CD4-positive, CD25-positive, alpha-beta regulatory T cell (primary cell): ENCODE measurements at places on chromosomes 7 and 10. TPM values are rescaled to one million over a fixed set of nuclear protein-coding genes. Genes with fewer than 3 reads are reported as not detected.

DNA sequence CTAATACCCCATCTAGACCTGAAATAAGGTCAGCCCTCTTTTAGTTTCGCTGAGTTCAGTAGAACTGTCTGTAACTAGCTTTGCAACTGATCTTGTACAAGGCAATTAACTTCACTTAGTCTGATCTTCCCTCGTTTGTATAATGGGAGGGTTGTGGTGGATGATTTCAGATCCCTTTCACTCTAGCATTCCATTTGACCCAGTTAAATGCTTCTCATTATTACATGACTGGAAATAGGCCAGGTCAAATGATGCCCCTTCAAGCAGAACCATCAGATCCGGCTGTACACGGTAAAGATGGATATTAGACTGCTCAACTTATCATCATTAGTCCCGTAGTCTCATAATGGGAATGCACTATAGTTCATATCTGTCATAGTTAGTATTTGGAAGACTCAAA is 1009.0 kb downstream of the LRMDA start:
- DNase-seq, result no peak
- no peak overlapping the region for H3K4me3 ChIP-seq
- H3K27me3 ChIP-seq, result no peaks in the 10 kb centered on the region
- H3K4me1 ChIP-seq, result no peaks in the 10 kb centered on the region
- H3K36me3 ChIP-seq, result no peaks in the 10 kb centered on the region
- H3K27ac ChIP-seq, result no peak overlapping the region

DNA sequence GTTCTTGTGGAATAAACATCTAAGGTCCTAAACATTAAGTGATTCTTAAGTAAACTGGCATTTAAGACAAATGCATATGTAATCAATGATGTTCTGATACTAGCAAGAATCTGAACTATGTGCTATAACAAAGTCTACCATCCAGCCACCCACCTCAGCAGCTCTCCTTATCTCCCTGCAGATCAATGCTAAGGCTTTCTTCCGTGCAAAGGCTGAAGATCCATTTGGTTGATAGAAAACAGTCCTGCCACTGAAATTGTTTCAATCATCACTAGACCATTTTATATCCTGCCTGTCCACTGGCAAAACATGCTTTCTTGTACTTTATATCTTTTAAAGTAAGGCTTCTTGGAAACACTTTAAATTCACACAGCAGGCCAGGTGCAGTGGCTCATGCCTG is 6.3 kb upstream of the SMKR1 start:
- H3K36me3 ChIP-seq, result no peaks in the 10 kb centered on the region
- no peak overlapping the region for H3K4me3 ChIP-seq
- H3K4me1 ChIP-seq, result no peaks in the 10 kb centered on the region
- H3K27me3 ChIP-seq, result no peaks in the 10 kb centered on the region
- no peak overlapping the region for H3K27ac ChIP-seq

GRCh38 chr7:50266635-50267386 is 37.7 kb upstream of the IKZF1 start:
- DNase-seq, result peak; percentile 95
- no peaks in the 10 kb centered on the region for H3K27me3 ChIP-seq

- H3K4me3 ChIP-seq, result no peak overlapping the region
- H3K27ac ChIP-seq, result no peak overlapping the region
- H3K27me3 ChIP-seq, result peaks cover 2% of the 10 kb centered on the region
- no peak for DNase-seq
Observed at GRCh38 chr10:89450901-89451300, 36.5 kb downstream of the IFIT5 start.

ASAH2 gene
- 1.6 TPM for total RNA-seq
